Ascending aorta (tissue), 2 donors: ENCODE measurements at places on chromosomes 5 and 9. TPM values are rescaled to one million over a fixed set of nuclear protein-coding genes. Genes with fewer than 3 reads are reported as not detected.

PCDHB2 gene
- total RNA-seq = 1.4 TPM

ZFP37 gene
- total RNA-seq = 3.3 TPM

HMCN2 gene
- 7.5 TPM for total RNA-seq

ENC1 gene
- total RNA-seq = 12.9 TPM

PFDN1 gene
- total RNA-seq = 135 TPM

OBP2B gene
- total RNA-seq = not detected

PROB1 gene
- 4.3 TPM for total RNA-seq

NUP214 gene
- 234 TPM for total RNA-seq

RNF183 gene
- total RNA-seq = not detected

RFK gene
- 8.9 TPM for total RNA-seq

SLC1A1 gene
- 6.5 TPM for total RNA-seq

FAM169A gene
- not detected for total RNA-seq

SPATA31D4 gene
- total RNA-seq = not detected

RPS14 gene
- 1,928 TPM for total RNA-seq

PROP1 gene
- not detected for total RNA-seq

FCN2 gene
- total RNA-seq = not detected

ZDHHC12 gene
- 49.6 TPM for total RNA-seq

ZNF883 gene
- not detected for total RNA-seq

NEUROG1 gene
- total RNA-seq = not detected

PCDHB13 gene
- 6.7 TPM for total RNA-seq

OCLN gene
- total RNA-seq = 0.53 TPM

PCA3 gene
- not detected for total RNA-seq

PDGFRB gene
- 341 TPM for total RNA-seq
